ENCODE measurements at places on chromosomes 4 and X.

DNA sequence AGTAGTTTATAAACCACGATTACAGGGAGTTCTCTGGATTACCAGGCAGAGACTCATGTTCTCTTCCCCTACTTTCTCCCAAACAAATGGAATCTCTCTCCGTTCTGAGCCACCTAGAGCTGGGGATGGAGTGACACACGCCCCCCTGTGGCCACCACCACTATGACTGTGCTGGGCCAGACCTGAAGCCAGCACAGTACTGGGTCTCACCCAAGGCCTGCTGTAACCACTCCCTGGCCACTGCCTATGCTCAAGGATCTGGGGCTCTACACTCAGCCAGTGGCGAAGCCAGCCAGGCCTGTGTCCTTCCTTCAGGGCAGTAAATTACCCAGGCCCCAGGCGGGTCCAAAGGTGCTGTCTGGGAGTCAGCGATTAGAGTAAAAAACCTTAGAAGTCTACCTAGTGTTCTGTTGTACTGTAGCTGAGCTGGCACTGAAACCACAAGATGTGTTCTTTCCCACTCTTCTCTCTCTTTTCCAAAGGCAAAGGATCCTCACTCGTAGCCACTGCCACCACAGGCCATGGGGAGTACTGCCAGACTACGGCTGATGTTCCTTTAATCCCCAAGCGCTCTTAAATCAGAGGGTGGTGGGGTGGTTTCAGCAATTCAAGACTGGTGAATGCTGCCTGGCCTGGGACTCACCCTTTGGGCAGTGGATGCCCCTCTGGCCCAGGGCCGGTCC is 412.2 kb upstream of the ARX start:
- DNase-seq, result no peak

DNA sequence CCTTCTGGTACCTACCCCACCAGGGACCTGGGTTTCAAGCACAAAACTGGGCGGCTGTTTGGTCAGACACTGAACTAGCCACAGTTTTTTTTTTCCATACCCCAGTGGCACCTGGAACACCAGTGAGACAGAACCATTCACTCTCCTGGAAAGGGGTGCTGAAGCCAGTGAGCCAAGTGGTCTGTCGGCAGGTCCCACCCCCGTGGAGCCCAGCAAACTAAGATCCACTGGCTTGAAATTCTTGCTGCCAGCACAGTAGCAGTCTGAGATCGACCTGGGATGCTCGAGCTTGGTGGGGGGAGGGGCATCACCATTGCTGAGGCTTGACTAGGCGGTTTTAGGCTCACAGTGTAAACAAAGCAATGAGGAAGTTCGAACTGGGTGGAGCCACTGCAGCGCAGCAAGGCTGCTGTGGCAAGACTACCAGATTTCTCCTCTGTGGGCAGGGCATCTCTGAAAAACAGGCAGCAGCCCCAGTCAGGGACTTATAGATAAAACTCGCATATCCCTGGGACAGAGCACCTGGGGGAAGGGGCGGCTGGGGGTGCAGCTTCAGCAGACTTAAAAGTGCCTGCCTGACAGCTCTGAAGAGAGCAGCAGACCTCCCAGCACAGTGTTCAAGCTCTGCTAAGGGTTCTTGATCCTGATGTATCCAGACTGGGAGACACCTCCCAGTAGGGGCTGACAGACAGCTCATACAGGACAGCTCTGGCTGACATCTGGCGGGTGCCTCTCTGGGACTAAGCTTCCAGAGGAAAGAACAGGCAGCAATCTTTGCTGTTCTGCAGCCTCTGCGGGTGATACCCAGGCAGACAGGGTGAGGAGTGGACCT is 223.0 kb downstream of the COX18 start:
- no peak for DNase-seq

- no peak for DNase-seq
Measured at GRCh38 chr4:83238393-83239248, 46.0 kb downstream of the COQ2 start.

GRCh38 chr4:23931489-23931830 is 41.6 kb upstream of the PPARGC1A start:
- no peak for DNase-seq

DNA sequence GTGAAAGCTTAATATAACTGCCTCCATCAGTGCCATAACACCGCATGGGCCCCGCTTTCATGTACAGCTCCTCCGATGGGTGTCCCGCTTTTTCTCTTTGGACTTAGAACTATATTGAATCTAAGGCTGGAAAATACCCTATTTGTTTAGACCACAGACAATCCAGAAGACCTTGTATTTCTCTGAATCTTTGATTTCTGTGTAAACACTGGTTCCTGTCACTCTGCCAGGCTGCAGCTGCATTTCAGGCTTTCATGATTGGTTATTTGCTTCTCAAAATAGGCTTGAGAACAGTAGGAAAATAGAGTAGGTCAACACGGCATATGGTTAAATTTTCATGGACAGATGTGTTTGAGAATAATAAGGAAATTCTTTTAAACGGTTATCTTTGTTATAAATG is 80.0 kb downstream of the NWD2 start:
- DNase-seq, result no peak

DNA sequence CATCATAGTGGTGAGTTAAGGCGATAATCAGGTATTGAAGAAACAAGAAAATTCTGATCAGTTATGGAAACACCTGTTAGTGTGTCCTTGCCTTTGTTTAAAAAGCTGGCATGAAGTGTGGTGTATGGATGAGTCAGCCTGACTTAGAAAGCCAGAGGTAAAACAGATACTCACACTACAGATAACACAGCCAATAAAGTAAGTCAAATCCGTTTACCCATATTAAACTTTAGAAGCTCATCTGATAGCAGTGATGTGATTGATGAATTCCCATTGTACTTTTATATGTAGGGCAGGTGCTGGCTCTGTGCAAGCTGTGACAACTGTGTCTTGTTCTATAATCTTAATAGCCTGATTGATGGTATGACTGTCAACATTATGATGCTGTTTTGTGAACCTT is 1392.7 kb upstream of the IGFBP7 start:
- DNase-seq, result no peak

- DNase-seq, result no peak
Measured at GRCh38 chr4:66613591-66613990, 931.7 kb downstream of the CENPC start.

GRCh38 chr4:23686169-23686897 is 203.5 kb downstream of the PPARGC1A start:
- DNase-seq, result no peak

- DNase-seq, result no peak
Measured at GRCh38 chr4:108709234-108709633, 53.6 kb downstream of the ETNPPL start.

DNA sequence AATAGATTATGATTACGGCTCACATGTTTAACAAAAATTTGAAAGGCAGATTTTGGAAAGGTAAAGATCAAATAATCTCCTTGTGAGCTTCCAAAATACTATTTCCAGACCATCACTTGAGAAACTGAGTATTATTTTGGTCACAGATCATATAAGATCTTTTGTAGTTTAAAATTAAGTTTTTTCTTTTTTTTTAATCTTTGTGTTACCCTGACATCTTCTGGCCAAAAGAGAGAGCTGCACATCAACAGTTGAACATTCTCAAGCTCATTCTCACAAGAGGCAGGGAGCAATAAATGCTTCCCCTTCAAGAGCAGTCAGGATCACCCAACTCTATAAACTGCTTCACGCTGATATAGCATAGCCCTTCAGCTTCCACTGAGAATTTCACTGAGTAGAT is 15.9 kb downstream of the TMEM192 start:
- no peak for DNase-seq

DNA sequence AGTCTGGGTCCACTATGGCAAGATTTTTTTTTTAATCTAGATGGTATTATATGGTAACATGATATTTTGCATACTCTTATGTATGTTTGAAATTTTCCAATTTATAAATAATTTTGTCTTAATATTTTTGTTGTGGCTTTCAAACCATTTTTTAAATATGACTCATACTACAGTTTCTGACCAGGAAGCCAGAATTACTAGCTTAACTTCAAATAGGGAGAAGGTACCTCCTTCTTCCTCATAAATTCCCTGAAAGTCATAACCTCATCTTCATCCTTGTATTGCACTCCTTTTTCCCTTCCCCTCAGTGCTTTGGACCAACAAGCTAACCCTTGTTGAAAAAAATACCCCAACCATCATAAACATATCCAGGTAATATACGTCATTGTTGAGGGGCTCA is 21.6 kb downstream of the ARAP2 start:
- no peak for DNase-seq

DNA sequence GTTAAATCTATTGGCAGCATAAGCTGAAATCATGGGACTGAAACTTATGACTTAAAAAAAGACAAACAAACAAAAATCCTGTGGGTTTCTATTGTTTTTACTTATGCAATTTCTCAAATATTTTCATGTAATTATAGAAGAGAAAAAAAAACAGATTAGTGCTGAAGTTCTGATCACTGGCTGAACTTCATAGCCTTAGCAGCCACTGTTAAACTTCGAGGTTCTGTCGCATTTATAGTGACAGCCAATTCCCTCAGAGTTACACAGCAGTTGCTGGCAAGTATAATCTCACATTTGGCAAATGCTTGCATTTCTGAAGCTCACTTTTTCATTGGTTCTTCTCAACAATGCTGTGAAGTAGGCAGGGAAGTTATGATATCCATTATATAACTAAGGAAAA is 748.9 kb upstream of the MAGEB2 start:
- no peak for DNase-seq

DNA sequence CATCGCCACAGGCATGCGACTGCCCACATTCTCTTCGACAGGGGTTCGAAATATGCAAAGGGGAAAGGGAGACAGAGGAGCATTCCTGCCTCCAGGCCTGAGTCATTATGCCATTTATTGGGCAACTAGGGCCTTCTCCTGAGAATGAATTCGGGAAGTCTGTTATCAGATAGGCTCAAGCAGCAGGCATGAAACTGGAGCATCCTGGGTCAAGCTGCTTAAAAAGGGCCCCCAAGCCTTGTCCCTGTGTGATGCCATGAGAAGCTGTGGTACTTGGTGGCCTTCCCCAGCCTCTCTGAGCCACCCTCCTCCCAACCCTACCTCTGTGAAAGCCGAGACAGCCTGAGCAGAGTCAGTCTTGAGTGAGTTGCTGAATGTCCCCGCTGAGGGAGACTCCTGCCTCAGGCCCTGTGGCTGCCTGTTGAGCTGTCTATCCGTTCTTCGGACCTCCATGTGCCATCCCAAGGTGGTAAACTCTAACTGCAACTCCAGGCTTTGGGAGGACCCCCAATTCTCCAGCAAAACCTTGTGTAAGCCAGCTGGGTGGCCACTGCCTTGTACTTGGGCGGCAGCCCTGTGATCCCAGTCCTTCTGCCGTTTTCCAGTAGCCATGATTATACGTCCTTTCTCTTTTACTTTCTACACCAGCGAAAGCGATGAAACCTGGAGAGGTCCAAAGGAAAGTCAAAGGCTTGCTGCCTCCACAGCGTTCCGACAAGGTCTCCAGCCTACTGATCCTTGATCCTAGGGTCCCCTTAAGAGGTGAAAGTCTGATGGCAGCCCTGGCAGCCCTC is 37.7 kb downstream of the NBDY start:
- no peak for DNase-seq

DNA sequence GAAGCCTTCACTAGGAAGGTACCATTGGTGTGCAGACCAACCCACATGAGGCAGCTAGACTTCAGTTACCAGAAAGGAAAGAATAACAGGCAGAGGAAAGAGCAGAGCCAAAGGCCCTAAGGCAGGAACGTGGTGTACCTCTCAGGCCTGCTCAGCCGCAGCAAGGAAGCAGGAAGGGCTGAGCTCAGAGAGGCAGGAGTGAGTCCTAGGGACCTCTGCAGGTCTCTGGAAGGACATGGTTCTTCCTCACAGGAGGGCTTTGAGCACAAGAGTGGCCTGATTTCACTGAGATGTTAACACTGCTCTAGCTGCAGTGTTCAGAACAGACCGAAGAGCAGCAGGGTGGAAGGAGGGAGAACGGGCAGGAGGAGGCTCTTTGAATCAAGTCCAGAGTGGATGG is 124.6 kb downstream of the DCHS2 start:
- DNase-seq, result no peak

GRCh38 chr4:84362896-84363655 is 136.0 kb downstream of the NKX6-1 start:
- DNase-seq, result no peak

- no peak for DNase-seq
Measured at GRCh38 chrX:70033348-70034051, 16.2 kb downstream of the AWAT2 start.

- DNase-seq, result no peak
Measured at GRCh38 chr4:26590639-26591038, 6.8 kb downstream of the TBC1D19 start.

- DNase-seq, result no peak
Measured at GRCh38 chr4:183304067-183304466, 16.0 kb downstream of the CLDN22 start.

DNA sequence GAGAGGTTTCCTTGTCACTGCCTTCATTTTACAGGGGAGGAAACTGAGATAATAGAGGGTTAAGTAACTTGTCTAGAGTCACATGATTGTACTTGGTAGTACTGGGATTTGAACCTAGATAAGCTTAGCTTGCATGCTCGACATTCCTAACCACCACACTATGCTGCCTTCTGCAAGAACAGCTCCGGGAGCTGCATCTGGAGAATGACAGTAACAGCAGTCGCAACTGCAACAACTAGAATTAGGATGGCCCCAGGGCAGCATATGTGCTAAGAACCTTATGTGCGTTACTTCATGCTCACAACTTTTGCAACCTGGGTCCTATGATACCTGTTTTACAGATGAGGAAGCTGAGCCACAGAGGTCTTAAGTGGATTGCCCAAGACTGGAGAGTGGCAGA is 89.5 kb upstream of the LCORL start:
- no peak for DNase-seq

- no peak for DNase-seq
Measured at GRCh38 chr4:173057901-173058300, 110.7 kb upstream of the GALNT7 start.

- DNase-seq, result no peak
Measured at GRCh38 chr4:152190907-152191306, 345.0 kb downstream of the FBXW7 start.

DNA sequence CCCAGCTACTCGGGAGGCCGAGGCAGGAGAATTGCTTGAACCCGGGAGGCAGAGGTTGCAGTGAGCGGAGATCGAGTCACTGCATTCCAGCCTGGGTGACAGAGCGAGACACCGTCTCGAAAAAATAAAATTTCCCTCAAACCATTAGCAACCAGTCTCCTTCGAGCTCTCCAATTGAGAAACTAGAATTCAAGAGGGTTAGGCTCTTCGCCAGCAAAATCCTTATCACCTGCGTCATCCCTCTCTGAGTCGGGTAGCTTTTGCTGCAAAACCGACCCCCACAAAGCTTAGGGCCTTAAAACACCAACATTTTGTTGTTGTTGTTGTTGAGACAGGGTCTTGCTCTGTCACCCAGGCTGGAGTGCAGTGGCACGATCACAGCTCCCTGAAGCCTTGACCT is 75.1 kb upstream of the DDX3X start:
- DNase-seq, result no peak

DNA sequence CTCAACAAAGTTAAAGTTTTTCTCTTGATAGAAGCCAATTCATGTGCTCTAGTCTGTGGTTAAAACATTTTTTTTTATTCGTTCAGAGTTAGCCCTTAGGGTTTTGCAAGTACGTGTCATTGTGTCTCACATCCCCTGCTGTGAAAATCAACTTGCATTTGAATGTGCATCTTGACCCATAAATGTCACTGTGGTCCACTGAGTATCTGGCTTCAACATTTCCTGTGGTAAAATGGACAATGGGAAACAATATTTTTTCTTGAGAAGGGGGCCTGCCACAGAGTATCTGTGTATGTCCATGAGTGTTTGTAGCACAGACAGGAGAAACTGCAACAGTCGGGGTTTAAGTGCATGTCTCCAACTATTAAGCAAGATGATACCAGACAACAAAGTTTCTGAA is 554.8 kb upstream of the TENM3 start:
- DNase-seq, result no peak

Data from stimulated activated CD8-positive, alpha-beta memory T cell treated with anti-CD3 and anti-CD28 coated beads, Interleukin-4, amount 100 ng/mL, for 1 hour (primary cell).